ENCODE measurements at places on chromosomes 16 and 17.

DNA sequence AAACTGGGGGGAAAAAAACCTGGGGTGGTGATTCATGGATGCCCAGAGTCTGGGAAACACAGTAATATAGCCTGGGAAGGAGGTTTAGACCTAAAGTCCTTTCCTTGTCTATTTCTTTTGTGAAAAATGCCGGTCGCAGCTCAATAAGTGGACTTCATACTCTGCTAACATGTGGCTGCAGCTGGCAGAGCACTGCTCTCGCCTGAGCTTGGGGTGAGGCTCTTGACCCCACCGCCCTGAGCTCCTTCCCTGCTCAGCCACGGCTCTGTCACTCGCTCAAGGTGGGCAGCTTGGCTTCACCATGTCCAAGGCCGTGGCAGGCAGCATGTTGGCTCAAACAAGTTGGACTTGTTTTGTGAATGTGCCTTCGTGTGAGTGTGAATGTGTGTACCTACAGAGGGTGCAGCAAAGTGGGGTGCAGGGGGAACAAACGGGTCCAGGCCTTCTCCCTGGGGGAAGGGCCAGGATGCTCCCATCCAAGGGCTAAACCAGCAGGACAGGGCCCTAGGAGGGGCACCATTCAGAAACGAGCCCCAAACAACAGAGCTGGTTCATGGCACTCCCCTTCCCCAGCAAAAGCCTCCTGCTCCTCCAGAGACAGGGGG, 4.9 kb downstream of the FA2H start:
- no peak for DNase-seq

DNA sequence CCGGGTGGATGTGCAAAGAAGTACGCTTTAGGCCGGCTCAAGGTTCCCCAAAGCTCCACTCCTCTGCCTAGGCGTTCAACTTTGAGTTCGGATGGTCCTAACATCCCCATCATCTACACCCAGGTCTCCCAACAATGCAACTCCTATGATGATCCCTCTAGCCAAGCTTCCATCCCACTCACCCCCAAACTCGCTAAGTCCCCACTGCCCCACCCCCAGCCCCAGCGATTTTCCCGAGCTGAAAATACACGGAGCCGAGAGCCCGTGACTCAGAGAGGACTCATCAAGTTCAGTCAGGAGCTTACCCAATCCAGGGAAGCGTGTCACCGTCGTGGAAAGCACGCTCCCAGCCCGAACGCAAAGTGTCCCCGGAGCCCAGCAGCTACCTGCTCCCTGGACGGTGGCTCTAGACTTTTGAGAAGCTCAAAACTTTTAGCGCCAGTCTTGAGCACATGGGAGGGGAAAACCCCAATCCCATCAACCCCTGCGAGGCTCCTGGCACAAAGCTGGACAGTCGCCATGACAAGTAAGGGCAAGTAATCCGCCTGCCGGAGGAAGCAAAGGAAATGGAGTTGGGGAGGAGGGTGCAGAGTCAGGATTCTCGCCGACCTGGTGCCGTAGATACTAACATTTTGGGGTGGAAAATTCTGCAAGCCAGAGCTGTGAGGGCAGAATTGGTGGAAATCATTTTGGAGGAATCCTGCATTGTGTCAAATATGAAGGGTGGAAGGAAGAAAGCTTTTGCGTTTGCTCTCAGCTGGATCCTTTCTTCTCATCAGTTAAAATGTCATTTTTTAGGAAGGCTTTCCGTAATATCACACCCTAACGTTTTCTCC, at the start of gene TP53:
TP53 (minus strand) TSS at position 419 of the 836 bp plus-strand sequence. CDS start 10,896 bp downstream, outside the sequence.
- DNase-seq, result peak; percentile 94

DNA sequence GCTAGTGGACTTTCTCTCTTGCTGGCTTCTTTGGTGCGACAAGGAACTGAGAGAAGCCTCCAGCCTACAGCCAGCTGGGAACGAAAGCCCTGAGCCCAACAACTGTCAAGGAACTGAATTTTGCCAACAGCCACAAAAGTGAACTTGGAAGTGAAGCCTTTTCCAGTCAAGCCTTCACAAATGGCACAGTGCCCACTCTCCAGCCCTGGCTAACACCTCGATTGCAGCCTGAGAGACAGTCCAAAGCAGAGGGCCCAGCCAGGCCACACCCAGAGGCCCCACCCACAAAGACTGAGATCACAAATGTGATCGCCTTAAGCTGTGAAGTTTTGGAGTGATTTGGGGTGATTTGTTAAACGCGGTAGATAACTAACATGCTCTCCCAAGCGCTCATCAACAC, 244.6 kb upstream of the SDK2 start:
- DNase-seq, result no peak

DNA sequence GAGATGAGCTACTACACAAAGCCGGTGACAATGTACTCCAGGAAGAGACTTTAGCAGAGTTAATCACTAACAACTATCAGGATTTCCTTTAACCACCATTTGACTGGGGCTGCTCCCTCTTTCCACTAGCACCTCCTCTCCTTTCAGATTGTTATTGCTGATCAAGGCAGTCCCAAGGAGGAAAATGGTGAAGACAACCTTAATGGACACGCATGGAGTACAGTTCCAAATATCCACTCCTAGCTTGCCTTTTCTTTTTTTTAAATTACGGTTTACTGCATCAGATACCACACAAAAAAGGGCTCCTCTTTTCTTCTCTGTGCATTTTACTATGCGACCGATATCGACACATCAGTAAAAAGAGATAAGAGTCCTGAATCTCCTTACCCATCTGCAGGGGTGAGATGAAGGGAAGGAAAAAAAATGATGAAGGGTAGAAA, 30.9 kb downstream of the FAM222B start:
- DNase-seq, result peak; percentile 34

- DNase-seq, result no peak
These were observed 387.4 kb downstream of the CPPED1 start for GRCh38 chr16:12416136-12416787.

GRCh38 chr17:12070561-12070960, 49.9 kb downstream of the MAP2K4 start:
- peak; percentile 80 for DNase-seq

GRCh38 chr17:79174905-79175856, 100.6 kb downstream of the ENGASE start:
- no peak for DNase-seq

DNA sequence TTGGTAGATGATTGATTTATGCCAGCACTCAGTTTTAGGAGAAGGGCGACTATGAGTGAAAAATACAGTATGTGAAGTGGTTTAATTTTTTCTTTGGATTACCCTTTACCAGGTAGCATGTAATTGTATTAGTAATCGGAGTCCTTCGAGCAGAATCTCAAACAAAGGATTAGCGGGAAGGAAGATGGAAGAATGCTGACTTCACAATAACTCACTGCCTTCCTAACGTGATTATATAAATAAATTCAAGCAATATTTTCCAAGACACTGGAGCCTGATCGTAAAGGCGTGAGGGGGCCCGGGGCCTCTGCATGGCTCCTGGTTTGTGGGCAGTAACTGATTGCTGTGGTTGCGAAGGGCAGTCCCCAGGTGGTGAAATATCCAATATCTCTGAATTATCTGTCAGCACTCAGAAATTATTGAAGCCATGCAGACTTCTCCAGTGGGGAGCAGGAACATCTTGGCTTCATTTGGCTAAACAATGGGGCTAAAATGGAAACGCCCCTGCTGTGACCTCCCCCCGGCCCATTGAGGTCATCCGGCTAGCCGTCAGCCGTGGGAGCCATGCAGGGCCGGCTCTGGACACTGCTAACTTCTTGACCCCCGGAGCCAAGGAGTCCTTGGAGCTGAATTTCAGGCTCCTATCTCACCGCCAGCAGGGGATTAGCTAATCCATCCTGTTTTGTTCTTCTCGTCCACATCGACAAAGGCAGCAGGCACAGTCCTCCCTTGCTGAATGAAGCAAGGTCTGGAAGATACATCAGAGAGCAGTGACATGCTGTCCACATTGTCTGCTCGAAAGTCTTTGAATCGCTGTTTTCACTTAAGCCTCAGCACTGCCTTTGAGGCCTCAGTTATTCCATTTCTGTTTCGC, 295.9 kb upstream of the N4BP1 start:
- DNase-seq, result no peak

- DNase-seq, result no peak
These were observed 143.0 kb downstream of the GAS7 start for GRCh38 chr17:10055262-10055975.

- no peak for DNase-seq
These were observed 2.6 kb downstream of the CD300LB start for GRCh38 chr17:74528491-74529199.

DNA sequence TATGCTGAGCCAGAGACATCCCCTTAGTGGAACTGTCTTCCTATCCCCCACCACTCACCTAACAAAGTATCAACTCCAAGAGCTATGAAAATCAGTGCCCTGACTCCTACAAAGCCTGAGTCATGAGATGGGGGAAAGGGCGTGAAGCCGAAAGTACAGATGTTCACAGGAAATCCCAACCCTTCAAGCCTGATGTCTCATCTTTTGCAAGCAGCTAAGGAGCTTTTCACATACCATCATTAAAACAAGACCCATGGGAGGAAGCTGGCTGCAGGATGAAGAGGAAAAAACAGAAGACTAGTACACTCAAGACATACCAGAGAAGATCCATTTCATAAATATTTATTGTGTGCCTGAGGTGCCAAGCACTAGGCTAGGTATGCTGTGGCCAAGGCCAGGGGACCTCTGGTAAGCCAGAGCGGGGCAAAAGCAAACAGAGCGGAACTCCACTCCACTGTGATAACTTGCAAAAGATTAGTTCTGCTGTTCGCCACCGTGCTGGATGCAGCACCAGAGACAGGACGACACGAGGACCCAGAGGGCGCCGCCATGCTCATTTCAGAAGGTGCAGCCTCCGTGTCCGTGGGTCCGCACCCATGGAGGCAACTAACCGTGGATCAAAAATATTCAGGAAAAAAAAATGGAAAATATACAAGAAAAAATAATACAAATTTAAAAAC, 4.5 kb upstream of the MNT start:
- peak; percentile 89 for DNase-seq

DNA sequence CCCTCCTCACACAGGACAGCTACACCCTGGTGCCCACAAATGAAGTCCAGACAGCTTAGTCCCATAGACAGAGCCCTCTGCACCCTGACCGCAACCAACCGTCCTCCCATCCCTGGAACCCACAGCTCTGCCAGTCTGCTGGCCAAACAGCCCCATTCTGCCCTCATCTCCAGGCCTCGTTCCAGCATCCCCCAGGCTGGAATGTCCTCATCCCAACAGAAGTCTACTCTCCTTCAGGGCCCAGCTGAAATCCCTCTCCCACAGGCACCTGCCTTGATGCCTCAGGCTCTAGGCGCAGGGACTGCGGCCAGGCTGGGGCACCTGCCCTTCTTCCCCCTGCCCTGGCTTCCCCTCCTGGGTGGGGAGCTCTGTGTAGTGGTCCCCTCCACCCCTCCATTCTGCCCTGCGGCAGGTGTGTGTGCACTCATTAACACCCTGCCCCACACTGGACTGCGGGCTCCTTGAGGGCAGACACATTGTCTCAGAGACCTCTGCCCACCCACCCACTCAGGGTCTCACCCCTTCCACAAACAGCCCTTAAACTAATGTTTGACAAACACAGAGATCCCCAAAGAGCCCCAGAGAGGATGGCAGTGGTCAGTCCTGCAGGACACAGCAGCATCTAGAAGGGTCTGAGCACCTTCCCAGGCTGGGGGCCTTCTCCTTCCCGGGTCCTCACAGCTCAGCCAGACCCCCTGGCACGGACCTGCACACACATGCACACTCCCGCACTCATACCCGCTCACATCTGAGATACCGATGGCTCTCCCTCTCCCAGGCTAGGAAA, 820 bp downstream of the GRIN2C start:
- DNase-seq, result no peak

- DNase-seq, result no peak
These were observed 156.6 kb downstream of the GSG1L start for GRCh38 chr16:27906883-27907282.

- no peak for DNase-seq
These were observed 56.9 kb upstream of the ARHGAP44 start for GRCh38 chr17:12732366-12732765.

GRCh38 chr16:57810197-57811031, 8.1 kb upstream of the KIFC3 start:
- peak; percentile 89 for DNase-seq

GRCh38 chr16:1206326-1206725, 18.7 kb downstream of the TPSG1 start:
- DNase-seq, result no peak

DNA sequence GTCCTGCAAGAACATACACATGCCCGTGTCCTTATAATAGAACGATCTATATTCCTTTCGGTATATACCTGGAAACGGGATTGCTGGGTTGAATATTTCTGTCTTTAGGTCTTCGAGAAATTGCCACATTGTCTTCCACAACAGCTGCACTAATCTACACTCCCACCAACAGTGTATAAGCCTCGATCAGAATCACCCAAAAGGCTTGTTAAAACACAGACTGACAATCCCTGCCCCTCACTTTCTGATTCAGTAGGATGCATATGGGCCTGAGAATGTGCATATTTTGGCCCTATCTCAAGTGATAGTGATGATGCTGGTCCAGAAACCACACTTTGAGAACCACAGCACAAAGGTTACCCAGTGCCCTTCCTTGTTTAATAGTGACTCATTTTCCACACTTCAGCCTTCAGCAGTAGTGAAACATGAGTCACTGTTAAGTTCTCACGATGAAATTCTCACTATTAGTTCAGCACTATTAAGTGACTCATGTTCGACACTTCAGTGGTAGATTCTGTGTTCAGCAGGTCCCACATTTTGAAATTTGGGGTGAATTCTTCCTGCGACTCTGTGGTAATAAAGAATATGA, 215.6 kb downstream of the GRIN2A start:
- peak; percentile 0 for DNase-seq

GRCh38 chr17:79201536-79202227, 127.1 kb downstream of the ENGASE start:
- DNase-seq, result no peak

DNA sequence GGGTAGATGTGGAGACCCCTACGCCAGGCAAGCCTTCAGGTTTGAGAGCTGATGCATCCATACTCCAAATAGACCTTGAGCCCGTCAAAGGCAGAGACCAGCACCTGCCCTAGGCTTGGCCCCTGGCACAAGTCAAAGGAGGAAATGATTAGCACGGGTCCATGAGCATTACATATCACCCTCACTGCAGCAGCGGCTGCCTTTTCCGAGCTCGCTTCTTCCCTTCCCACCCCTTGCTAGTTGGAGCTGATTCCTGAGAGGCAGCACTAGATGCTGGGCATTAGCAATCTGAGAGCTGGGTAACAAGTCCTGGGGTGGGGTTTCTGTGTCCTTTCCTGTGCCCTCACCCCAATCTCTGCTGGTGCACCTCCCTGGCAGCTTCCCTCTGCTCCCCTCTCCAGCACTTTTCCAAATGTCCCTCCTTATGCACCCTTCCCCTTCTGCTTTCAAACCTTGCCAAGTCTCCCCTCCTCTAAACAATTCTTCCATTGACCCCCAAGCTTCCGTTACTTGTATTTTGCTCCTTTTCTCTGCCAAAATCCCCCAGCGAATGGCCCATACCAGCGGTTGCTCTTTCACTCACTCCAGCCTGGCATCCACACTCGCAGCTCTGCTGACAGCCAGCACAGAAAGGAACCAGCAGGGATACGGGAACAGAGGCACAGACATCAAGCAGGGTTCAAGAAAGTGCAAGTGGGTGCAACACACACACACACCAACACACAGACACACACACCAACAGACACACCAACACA, 3.0 kb downstream of the CDRT4 start:
- no peak for DNase-seq

All from cardiac fibroblast (primary cell).